Activated naive CD4-positive, alpha-beta T cell treated with anti-CD3 and anti-CD28 coated beads, Interleukin-2, amount 50 U/mL, for 16 hours (primary cell): ENCODE measurements at places on chromosomes 2 and 18.

GRCh38 chr2:111138839-111139238 lies 18.1 kb downstream of the BCL2L11 start:
- no peak for DNase-seq

DNA sequence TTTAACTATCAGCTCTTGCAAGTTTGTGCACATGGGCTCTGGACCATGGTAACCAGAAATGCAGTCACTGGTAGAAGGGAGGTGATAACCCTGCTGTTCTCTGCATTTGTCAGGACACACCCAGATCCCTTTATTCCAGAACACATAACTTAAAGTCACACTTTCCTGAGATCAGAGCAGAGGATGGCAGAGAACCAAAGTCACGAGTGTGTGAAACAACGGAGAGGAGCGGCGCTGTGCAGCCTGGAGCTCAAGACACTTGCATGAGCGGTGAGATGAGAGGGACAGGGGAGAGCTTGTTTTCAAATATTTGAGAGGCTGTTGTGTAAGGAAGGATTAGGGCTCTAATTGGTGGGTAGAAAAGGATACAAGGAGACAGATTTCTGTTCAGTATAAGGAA lies 43.3 kb upstream of the AAK1 start:
- DNase-seq: no peak

GRCh38 chr2:62335612-62336011 lies 139.7 kb downstream of the B3GNT2 start:
- no peak for DNase-seq

DNA sequence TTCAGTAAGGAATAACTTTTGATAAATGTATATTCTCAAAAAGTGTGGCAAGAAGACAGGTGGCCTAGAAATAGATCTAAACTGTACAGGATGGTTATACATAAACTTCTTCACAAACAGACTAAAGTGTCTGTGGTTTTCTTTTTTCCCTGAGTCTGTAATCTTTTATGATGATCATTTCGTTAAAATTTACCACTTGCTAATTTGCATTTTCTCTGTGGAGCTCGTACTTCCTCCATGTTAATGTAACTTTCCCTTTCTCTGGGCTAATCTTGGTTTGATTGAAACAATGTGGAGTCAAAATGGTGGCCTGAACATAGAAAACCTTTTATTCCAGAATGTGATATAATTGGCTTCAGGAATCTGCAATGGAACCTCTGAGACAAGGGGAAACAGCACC lies 166.2 kb downstream of the FTCDNL1 start:
- no peak for DNase-seq

- no peak for DNase-seq
Measured at GRCh38 chr18:72160510-72161445, 383.4 kb downstream of the CBLN2 start.

DNA sequence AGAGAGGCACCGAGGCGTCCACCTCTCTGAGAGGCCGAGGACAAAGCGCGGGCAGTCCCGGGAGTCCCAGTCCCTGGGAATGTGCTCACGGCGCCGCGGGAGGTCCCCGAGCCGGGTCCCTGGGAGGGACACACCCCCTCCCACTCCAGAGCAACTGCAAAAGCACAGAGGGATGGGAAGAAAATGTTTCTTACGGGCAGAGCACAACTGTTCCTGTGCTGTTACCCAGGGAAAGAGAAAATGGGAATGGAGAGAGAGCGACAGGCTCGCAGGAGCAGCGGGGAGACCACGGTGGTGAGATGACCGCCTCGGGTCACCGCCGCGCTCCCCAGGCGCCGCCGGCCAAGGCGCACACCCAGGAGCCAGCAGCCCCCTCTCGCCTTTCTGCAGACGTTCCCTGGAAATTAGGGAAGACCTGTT lies 1.2 kb upstream of the BCL11A start:
- DNase-seq: no peak

- no peak for DNase-seq
Measured at GRCh38 chr2:202716953-202717597, 82.3 kb downstream of the FAM117B start.

DNA sequence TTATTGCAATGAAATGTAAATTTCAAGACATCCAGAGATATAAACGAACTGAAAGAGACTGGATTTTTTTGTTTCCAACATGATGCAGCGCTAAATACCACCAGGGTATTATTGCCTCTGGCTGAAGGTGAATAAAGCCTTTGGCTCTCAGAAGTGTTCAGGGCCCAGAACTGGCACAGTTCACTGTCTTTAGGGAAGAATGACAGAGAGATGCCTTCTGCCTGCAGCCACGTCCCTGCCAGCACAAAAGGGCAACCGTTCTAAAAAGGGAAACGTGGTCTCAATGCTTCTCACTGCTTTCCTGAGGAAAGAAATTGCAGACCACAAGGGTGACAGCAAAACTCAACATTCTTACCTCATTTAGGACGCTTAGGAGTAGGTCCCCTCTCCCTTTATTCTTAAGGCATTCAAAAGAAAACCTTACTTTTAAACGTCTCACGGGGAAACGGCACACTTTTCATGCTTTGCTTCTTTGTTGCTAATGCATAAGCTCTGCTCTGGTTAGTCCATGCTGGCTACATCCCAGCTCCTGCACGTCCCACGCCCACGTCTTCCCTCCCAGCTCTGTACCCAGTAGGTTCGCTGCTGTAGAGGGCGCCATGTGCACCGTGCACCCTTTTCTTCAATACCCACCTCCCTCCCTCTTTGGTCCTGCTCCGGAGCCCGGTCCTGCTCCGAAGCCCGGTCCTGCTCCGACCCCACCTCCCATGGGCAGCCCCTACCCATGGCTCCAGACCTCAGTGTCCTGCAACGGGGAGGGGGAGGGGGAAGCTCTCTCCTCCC lies 171.0 kb downstream of the HRH4 start:
- no peak for DNase-seq

GRCh38 chr2:56656826-56657225 lies 473.0 kb downstream of the CCDC85A start:
- DNase-seq: no peak

GRCh38 chr2:238267884-238268680 lies 20.3 kb downstream of the PER2 start:
- DNase-seq: no peak

GRCh38 chr2:173666171-173666888 lies 298.8 kb downstream of the SP3 start:
- DNase-seq: no peak

DNA sequence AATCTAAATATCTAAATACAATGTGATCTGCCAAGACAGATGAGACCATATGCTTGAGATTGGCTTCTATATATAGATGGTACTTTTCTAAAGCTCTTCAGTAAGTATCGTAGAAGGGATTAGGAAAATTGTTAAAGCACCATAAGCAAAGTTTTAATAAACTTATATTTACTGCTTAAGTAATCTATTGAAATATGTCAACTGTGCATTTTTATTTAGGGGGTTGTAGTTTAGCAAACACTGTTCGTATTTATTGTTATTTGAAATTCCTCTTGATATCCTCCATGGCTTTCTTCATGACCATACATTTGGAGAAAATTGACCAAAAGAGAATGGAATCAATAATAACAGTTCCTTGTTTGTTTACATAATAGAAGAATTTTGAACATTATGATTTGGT lies 102.7 kb downstream of the MIB1 start:
- DNase-seq: no peak

GRCh38 chr2:175931805-175932204 lies 70.3 kb downstream of the LNPK start:
- DNase-seq: no peak
